ENCODE measurements at places on chromosomes 2 and 18. TPM values are rescaled to one million over a fixed set of nuclear protein-coding genes. Genes with fewer than 3 reads are reported as not detected.

The SLC30A3 gene
- not detected for total RNA-seq

DNA sequence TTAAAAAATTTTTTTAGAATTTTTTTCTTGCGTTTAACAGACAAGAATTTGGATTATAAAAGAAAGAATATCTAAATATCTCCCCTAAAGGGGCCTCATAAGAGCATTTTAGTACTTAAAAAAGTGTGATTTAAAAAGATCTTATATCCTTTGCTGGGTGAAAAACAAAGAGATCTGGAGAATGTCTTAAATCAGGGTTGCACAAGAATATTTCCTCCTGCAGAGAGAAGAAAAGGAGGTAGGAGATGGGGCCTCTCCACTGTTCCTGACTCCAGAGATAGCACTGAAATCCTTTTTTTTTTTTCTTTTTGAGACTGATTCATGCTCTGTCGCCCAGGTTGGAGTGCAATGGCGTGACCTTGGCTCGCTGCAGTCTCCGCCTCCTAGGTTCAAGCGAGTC, 68.5 kb upstream of the OSR1 start:
- no peak for DNase-seq

GRCh38 chr2:67572721-67573435, 175.7 kb downstream of the ETAA1 start:
- peak; percentile 89 for DNase-seq

The RAB27B gene
- total RNA-seq: 73.5 TPM

The GCKR gene
- not detected for total RNA-seq

The CROCC2 gene
- not detected for total RNA-seq

GRCh38 chr18:24975496-24976372, 376.2 kb downstream of the ZNF521 start:
- no peak for DNase-seq

- DNase-seq: peak; percentile 70
These were observed 1058.5 kb downstream of the CBLN2 start for GRCh38 chr18:71485611-71486010.

DNA sequence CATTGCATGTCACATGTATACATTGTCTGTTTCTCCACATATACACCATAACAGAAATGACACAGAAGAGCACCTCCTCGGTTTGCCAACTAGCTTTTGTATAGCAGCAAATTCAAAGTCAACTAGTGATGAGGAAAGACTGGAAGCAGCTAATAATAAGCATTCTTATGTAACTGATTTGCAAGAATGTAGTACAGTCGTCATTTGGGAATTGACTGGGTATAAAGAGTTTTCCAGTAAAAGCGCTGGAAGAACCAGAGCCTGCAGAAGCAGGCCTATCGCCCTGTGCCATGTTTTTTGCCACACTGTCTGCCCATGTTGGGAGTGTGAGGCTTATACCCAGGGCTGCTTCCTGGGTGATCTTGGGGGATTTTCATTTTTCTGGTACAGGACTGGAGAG, 310.6 kb downstream of the GBX2 start:
- no peak for DNase-seq

The LYPD1 gene
- total RNA-seq: not detected

The B3GNT7 gene
- total RNA-seq: not detected

DNA sequence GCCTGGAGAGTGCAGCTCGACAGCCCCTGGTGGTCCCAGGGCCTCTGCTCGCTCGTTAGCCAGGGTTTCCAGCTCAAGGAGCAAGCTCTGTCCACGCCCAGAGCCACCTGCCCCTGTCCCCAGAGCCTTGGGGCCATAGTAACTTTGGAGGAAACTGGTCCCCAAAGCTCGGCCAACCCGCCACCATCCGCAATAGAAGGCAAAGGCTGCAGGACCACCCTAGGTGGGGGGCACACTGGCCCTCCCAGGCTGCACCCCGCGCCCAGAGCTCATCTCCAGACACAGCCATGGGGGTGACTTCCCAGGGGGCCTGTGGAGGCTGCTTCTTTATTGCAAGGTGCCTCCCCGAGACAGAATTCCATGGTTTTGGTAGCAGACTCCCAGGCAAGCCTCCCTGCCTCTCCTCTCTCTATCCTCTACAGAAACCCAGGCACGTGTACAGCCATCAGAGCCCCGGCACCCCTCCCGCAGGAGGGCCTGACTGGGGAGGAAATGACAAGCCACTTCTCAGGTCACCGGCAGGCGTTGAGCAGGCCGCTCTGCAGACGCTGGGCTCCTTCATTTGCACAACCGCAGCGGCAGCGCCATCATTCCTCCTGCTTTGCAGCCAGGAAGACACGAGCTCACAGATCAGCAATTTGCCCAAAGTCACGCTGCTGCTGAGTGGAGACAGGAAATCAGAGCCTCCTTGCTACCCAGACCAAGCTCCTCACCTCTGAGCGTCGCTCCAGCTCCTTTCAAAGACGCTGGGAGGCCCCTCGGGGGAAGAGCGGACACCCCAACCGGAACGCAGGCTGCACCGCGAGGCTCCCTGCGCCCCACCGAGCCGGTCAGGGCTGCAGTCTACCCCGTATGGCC, 80.2 kb downstream of the NDUFA10 start:
- DNase-seq: no peak

- DNase-seq: no peak
These were observed 31.4 kb downstream of the MYL12B start for GRCh38 chr18:3293196-3293951.

GRCh38 chr2:8314063-8314462, 367.8 kb upstream of the ID2 start:
- no peak for DNase-seq

- DNase-seq: no peak
These were observed 10.5 kb upstream of the NOL10 start for GRCh38 chr2:10700078-10700803.

GRCh38 chr18:55550471-55550870, 37.5 kb downstream of the TCF4 start:
- no peak for DNase-seq

DNA sequence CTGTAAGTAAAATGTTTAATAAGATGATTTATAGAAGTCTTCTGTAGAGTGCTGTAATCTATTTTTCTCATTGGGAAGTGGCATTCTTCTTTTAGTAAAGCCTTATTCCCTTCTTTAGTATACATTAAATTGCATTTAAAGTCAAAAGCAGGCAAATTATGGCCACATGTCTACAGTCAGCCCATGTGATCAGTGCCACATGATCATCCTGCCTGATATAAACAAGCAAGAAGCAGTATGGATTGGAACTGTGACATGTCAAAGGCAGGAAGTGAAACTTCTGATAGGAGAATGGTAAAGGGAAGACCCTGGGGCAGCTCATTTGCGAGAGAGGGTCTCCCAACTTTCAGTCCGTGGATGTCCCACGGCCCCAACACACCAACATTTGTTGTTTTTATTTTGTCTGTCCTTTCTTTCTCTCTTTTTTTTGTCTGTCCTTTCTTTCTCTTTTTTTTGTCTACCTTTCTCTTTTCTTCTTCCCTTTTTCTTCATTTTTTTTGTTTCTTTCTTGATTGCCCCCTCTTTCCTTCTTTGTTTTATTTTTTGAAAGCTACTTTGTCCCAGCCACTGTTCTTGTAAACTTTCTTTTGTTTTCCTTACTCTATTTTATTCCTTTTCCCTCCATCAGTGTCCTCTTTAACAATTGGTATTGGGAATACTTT, 154.9 kb downstream of the DTNA start:
- no peak for DNase-seq

DNA sequence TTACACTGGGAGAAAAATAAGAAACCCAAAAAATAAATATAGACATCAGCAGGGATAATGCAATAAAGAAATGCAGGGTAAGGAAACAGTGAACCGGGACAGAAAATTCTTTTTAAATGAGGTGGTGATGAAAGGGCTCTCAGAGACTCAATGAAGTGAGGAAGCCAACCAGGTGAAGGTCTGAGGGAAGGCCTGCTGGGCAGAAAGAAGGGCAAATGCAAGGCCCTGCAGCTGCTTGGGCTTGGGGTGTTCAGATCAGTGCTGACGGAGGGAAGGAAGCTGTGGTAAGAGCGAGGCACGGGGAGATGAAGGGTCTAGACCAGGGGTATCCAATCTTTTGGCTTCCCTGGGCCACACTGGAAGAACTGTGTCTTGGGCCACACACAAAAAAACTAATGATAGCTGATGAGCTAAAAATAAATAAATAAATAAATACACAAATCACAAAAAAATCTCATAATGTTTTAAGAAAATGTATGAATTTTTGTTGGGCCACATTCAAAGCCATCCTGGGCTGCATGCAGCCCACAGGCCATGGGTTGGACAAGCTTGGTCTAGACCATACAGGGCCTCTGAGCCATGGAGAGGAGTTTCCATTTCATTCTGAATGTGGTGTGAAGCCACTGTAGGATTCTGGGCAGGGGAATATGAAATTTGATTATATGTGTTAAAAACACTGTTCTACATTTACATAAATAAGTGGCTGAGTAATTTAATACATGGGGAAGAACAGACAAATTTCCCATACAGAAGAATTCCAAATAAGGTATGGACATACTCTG, 96.3 kb upstream of the DNMT3A start:
- no peak for DNase-seq

The EMX1 gene
- total RNA-seq: not detected

- DNase-seq: no peak
These were observed 55.6 kb downstream of the ANKRD44 start for GRCh38 chr2:197254776-197255530.

DNA sequence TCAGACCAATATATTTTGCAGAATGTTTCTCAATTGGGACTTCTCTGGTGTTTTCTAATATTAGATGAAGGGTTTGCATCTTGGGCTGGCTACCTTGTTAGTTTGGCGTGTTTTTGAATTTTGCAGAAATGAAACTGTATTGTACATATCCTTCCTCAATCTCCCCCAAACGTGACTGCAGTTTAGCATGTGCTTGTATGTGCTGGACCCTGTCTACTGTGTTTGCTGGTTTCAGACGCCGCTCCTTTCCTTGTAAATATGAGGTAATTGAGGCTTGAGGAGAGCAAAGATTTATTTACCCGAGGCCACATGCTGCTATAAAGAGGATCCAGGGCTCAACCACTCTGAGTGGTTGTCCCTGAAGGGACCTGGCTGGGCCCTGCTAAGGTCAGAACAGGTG, 57.2 kb downstream of the NGEF start:
- no peak for DNase-seq

The RAX gene
- not detected for total RNA-seq

The INPP5D gene
- total RNA-seq: 46.1 TPM

The SULT1C2 gene
- total RNA-seq: not detected

Data from MCF 10A (cell line).